ENCODE measurements at places on chromosomes 2 and 18.

DNA sequence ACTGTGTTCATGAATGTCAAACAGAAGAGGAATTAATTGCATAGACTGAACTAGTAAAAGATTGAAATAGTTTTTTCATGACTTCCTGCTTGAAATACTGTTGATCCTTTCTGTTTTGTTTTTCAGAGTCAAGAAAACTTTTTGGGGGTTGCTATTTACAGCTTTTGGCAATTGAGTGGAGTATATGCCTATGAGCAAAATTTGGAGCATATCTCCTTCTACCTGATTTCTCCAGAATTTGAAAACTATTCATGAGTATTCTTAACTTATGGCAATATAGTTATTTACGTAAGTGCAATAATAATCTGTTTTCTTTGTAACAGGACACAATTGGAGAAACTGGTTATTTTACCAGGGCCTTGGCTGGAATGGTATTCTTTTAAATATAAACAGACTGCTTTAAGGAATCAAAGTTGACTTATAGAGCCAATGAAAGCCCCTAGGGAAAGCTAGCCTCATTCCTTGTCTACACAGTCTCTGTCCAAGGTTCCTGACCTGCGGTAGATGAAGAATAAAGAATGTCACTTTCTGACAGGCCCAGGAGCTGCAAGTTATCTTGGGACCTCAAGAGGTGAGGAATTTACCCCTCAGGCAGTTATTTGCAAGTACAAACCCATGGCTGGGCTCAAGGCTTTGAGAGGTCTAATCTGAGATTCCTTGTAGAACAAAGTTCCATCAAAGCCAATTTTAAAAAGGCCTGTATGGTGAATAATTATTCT is 193.5 kb upstream of the NDUFV2 start:
- DNase-seq: no peak

DNA sequence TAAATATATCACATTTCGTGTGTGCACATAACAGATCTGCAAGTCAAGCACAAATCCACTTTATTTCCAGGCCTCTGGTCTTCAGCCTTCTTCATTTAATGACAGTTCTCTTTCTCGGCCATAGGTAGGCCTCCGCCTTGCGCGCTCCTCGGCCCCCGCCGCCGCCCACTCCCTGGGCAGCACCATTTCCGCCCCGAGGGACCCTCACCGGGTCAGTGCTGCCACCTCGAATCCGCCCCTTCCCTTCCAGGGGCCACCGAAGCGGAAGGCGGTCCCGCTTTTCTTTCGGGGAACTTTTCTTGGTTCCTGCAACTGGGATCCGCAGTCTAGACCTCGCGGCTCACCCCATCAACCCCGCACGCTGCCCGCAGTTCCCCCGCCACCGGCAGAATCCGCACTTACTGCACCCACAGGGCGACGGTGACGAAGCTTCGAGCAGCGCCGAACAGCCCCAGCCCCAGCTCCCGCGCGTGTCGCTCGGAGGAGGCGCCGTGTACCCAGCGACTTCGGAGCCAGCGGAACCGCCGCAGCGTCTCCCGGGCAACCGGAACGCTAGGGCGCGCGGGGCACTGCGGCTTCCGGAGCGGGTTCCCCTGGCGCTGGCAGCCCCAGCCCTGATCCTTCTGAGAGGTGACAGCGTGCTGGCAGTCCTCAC is at the start of gene CDKL4:
Gene CDKL4 (minus strand): TSS at position 502 of the 655 bp plus-strand sequence.
- peak; percentile 75 for DNase-seq

DNA sequence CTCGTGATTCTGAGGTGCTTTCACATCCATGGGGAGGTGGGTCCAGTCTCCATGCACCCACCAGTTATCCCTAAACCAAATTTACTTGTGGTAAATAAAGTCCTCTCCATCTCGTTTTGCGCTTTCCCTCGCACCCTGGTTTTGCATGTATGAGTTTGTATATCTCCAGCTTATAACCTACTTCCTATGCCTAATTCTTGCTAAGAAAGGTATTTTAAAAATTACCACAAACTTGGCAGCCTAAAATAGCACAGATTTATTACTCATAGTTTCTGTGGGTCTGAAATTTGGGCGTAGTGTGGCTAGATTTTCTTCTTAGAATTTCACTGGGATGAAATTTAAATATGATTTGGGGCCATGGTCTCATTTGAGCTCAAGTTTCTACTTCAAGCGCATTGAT is 511.5 kb downstream of the NYAP2 start:
- no peak for DNase-seq

- DNase-seq: peak; percentile 27
These were observed 361.7 kb downstream of the ANAPC1 start for GRCh38 chr2:111522231-111522768.
